Stimulated activated CD4-positive, alpha-beta T cell treated with anti-CD3 and anti-CD28 coated beads, Interleukin-2, amount 100 ng/mL, for 4 hours (primary cell): ENCODE measurements at places on chromosomes 3 and 15.

DNA sequence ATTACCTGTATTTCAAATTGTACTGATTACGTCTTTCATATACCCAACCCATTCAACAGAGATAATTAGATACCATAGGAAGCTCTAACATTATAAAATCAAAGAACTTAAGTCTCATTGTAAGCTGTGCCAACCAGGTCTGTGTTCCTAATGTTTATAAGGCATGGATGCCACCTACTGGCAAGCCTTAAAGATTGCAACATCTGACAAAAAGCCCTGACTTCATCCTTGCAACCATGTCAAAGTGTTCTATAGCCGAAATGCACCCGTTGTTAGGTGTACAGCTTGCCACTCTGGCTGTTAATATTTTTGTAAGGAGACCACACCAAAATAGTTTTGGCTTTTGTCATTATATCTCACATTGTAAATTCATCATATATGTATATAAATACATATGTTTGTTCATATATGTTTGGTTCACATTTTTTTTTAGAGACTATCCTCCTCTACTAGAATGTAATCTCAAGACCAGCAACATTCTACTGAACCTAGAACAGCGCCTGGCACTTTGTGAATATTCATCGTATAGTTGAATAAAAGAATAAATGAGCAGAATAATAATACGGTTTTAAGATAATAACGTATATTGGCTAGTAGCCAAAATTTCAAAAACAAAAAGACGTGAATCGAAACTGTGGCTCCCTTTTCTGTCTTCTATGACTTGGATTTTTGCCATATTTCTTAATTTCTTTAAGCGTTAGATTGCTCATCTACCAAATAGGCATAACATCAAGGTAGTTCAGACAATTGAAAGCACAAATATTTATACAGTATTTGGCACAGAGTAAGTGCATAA is 258.1 kb downstream of the TBL1XR1 start:
- peak; percentile 16 for DNase-seq

- no peak for DNase-seq
Observed at GRCh38 chr3:46429671-46430070, 22.6 kb downstream of the CCRL2 start.

GRCh38 chr3:126888186-126888760 is 94.6 kb upstream of the PLXNA1 start:
- DNase-seq: no peak

GRCh38 chr15:22939652-22940061 is 40.5 kb downstream of the CYFIP1 start:
- no peak for DNase-seq

DNA sequence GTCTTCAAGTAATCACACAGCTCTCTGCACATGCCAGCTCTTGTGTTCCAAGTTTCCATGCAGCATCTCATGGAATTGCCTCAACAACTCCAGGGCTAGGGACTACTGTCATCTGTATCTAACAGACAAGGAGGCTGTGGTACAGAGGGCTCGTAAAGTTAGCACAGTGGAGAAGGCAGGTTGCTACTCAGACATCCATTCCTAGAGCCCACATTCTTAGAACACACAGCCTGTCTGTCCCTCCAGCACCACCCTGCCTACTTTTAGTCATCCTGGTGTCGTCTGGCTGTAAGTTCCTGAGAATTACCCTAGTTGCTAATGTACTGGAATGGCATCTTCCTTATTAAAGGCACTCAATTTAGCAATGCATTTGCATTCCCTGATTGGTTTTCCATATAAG is 862.5 kb downstream of the FHIT start:
- DNase-seq: no peak

GRCh38 chr15:69138963-69139362 is 21.5 kb upstream of the GLCE start:
- no peak for DNase-seq

DNA sequence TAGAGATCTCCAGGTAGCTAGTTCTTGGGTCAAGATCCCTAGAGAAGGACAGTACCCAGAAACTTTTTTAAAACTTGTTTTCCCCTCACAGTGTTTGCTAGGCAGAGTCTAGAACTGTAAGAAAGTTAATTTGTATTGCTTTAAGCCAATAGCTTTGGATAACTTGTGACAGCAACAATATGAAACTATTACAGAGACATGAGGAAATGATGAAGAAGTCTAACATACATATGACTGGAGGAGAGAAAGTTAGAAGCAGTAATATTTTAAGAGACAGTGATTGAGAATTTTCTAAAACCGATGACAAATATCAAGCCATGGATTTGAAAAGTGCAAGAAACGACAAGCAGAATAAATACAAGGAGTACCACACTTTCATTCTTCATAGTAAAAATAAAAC is 10.0 kb downstream of the HMG20A start:
- DNase-seq: no peak

DNA sequence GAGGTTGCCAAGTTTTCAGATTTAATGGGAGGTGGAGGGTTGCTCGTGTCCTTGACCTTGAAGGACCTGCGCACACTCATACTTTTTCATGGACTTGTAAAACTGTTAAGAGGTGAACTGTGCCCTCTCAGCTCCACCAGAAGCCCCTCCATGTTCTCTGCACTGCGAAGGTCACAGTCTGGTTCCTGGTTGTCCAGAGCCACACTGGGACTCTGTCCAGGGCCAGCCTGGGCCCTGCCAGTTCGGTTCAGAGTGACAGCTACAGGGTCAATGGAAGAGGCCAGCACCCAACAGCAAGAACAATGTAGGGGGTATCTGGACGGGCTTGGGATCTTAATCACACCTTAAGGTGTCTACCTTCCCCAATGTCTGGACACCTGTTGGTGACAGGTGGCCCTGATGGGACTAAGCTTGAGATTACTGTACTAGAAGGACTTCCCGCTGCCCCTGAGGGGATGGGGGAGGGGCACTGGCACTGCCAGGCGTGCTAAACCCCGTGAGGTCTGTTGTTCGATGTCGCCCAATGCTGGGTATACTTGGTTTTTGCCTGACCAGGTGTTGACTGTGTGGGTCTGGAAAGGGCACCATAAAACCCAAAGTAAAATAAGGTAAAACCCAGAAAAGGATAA is 34.7 kb downstream of the GRK7 start:
- no peak for DNase-seq

DNA sequence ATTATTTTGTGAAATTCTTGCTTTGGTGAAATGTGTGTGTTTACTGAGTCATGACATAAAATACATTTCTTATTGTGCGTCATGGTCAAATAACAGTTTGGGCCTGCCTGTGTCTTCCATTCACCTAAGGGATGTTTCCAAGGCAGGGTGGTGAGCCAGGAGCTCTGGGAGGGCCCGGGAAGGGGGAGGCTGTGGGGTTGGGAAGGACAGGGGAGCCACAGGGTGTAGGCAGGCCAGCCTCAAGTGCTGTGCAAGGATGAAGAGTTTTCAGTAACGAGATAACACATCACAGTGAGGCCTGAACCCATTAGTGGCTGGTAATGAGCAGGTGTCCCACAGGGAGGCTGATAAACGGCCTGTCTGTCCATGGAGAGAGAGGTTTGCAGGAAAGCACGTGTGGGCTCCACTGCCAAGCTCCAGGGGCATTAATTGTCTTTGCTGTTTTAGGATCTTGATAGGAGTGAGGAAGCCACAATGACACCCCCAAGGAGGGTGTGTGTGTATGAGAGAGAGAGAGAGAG is 35.6 kb upstream of the SEC13 start:
- DNase-seq: no peak

DNA sequence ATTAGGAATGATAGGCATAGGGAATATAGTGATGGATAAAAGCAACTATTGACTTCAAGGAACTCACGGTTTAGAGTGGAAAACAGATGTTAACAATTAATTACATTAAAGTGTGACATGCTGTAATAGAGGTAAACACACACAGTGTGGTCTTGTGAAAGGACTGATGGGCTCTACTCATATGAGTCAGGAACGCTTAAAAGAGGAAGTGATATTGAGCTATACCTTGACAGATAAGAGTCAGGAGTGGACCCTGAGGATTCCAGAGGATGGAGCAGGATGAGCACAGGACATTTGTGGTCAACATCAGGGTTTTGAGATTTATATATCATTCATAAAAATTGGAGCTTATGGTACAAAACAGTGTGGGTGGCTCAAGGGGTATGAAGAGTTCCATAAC is 11.0 kb downstream of the EXOG start:
- no peak for DNase-seq

DNA sequence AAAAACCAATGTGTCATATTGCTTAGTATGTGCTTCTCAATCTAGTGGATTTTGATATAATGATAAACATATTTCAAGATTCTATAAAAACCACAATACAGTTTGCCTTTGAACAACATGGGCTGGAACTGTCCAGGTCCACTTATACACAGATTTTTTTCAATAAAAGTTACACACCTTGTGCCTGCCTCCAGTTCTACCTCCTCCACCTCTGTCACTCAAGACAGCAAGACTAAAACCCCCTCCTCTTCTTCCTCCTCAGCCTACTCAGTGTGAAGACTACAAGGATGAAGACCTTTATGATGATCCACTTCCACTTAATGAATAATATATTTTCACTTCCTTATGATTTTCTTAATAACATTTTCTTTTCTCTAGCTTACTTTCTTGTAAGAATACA is 5.7 kb downstream of the SETD2 start:
- DNase-seq: no peak

GRCh38 chr15:98875309-98875708 is 132.3 kb downstream of the PGPEP1L start:
- no peak for DNase-seq

- no peak for DNase-seq
Observed at GRCh38 chr15:47685141-47685870, 32.0 kb upstream of the SEMA6D start.

GRCh38 chr3:138842483-138843188 is 7.9 kb upstream of the PIK3CB start:
- DNase-seq: no peak

- DNase-seq: no peak
Observed at GRCh38 chr15:96336596-96337364, 6.3 kb downstream of the NR2F2 start.

DNA sequence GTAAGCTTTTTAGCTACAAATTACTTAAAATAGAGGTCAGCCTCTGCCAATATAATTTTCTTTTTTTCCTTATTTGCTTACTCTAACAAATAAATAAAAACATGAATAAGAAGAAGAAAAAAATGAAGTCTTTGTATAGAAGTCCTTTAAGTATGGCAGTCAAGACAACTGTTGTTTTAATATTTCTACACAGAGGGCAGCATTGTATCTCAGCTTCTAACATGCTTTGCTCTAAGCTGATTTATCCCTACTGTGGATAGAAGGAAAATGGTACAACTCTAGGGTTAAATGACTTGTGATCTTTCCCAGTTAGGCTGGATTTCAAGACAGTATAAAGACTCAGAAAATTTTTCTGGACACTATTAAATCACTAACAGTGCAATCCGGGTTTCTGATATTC is 104.3 kb upstream of the MEIS2 start:
- no peak for DNase-seq

- peak; percentile 16 for DNase-seq
Observed at GRCh38 chr3:49295489-49296058, 18.5 kb upstream of the C3orf62 start.

DNA sequence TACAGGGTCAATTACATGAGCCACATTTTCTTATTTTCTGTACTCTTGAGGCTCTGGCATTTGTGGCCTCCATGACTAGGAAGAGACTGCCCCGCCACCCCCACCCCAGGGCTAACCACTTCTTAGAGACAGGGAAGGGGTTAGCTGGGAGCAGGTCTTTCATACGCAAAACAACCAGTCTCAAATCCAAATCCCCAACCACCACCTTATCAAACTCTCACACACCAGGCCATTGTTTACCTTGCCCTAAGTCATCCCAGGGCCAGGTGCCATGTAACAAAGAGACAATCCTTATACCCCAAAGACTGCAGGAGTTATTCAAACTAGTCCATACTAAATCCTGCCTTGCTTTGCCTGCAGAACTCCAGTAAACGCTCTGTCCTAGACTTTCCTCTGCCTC is 77.8 kb downstream of the B3GNT5 start:
- no peak for DNase-seq

DNA sequence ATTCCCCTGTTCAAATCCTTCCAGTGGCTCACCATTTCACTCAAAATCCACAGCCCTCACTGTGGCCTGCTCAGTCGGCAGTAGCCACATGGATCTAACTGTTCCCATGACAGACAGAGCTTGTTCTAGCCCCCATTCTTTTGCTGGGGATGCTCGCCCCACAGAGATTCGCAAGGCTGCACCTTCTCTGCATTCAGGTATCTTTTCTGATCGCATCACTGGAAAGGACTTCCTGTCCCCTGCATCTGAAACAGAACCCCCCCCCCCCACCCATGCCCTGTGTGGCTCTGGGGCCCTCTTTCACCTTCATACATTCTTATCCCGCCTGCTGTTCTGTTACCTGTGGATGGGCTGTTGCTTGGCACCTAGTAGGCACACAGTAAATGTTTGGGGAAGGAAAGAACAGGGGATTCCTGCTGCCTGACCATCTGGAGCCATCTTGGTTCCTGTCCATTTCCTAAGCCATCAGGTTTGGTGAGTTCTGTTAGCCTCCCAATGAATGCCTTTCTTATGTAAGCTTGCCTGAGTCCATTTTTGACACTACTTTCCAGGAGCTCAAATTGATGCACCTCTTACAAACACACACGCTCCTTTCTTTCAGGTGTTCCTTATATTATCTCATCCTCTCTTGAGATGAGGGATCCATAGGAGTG is 42.9 kb upstream of the PGPEP1L start:
- DNase-seq: no peak

DNA sequence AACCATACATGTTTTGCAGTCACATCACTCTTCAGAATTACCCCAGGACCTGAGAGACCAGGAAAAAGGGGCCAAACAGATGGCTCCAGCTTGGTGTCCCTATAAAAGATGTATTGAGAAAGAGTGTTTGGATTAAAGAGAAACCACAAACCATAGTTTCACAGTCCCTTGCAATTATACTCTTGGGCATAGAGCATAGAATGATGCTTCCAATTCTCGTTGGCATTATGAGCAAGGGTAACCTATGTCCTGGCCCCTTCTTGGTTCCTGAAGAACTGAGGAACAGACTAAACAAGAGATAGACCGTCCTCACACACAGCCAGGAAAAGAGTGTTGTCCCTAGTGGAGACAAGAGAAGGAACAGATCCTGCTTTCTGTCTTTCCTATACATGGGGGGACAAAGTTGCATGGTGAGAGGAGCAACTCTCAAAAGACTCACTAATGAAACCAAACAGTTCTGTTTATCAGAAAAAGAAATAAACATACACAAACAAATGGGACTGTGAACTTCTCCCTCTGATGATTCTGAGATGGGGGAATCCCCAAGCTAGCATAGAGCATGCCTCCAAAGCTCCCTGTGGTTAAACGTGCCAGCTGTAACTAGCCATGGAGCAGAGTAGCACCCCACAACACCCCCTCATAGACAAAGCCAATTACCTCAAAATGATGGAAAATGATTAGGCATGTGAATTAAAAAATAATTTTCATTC is 908.6 kb downstream of the NTRK3 start:
- no peak for DNase-seq

GRCh38 chr3:134287512-134287911 is 36.9 kb upstream of the RYK start:
- no peak for DNase-seq

DNA sequence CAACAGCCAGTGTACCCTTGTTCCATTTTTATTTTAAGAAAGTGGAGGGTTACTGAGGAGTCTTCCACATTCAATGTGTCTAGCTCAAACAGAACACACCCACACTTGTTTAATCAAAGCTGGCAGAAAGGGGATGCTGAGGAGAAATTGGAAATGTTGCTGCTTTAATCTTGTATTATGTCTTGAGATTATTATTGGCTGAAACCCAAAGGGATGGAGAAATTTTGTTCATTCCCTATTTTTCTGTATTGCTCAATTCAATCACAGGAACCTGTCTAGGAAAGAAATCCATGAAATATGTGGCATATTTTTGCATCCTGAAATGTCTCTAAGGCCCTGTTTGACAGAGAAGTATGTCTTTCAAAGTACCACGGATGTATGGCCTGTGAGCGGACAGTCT is 238.0 kb downstream of the MYRIP start:
- DNase-seq: no peak

- DNase-seq: no peak
Observed at GRCh38 chr15:80800067-80800466, 20.9 kb downstream of the CEMIP start.
